ENCODE measurements at places on chromosomes 2 and 18.
A peak's percentile ranks its signal among the peaks of the same experiment; 100 is the strongest.

- no peak for DNase-seq
Measured at GRCh38 chr2:237867465-237867864, 8.0 kb downstream of the RAMP1 start.

- DNase-seq = no peak
Measured at GRCh38 chr18:58862356-58862755, 2.3 kb upstream of the ZNF532 start.

- no peak for DNase-seq
Measured at GRCh38 chr2:98153481-98153880, 66.5 kb downstream of the VWA3B start.

DNA sequence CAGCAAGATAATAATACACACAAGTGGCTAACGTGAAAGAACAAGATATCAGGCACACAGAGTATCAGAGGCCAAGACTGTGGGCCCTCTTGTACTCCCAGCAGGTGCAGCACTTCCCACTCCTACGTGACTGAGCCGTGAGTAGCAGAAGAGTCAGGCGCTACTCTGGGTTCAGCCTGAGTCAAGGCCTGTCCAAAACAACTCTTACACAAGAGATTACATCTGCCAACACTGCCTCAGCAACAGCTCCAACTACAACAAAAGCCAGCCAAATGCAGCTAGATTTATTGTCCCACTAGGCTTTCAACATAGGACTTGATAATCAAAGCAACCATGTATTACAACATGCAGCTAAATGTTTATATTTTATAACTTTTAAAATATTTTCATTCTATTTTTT is 56.2 kb downstream of the ITSN2 start:
- no peak for DNase-seq

GRCh38 chr2:30448866-30449265 is 1.8 kb downstream of the LCLAT1 start:
- DNase-seq = no peak

GRCh38 chr2:166494140-166494624 is at the start of gene SCN7A:
Gene SCN7A (minus strand): TSS chr2:166494249. CDS start chr2:166477696, 16,553 bp downstream.
- DNase-seq = no peak

- no peak for DNase-seq
Measured at GRCh38 chr18:54807303-54807702, 21.0 kb upstream of the RAB27B start.

DNA sequence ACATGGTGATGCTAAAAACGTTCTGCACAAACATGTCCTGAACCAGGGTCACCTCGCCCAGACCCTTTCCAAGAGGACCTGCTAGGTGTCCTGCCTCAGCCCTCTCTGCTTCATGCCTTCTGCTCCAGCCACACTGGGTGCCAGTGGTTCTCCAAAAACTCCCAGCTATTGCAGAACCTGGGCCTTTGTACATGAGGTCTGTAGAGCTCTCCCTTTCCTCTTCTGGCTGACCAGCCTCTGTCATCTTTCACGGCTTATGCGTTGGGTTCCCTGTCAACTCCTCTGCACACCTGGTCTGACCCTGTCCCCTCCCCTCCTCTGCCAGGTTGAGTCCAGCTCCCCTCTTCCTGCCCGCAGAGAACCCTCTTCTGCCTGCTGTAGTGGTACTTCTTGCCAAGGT is 35.5 kb upstream of the IGFBP5 start:
- no peak for DNase-seq

DNA sequence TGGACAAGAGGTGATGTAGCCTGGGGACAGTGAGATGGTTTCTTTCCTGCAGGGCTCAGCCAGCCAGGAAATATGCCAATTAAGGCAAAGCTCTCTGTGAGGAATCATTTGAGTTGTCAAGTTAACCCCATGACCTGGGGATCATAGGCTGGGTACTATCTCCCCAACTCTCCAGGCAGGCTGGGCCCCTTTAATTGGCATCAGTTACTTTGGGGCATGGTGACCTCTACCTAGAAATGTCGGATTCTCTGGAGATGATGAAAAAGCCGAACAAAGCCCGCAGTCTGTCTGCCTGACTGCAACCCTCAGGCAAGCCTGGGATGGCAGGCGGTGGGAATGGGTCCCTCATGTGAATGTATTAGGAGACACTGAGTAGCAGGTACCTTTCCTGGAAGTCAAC is 193.5 kb upstream of the SMAD2 start:
- no peak for DNase-seq

- no peak for DNase-seq
Measured at GRCh38 chr2:196711625-196712024, 72.1 kb downstream of the CCDC150 start.

GRCh38 chr2:127408004-127408806 is 10.0 kb upstream of the PROC start:
- peak; percentile 87 for DNase-seq

DNA sequence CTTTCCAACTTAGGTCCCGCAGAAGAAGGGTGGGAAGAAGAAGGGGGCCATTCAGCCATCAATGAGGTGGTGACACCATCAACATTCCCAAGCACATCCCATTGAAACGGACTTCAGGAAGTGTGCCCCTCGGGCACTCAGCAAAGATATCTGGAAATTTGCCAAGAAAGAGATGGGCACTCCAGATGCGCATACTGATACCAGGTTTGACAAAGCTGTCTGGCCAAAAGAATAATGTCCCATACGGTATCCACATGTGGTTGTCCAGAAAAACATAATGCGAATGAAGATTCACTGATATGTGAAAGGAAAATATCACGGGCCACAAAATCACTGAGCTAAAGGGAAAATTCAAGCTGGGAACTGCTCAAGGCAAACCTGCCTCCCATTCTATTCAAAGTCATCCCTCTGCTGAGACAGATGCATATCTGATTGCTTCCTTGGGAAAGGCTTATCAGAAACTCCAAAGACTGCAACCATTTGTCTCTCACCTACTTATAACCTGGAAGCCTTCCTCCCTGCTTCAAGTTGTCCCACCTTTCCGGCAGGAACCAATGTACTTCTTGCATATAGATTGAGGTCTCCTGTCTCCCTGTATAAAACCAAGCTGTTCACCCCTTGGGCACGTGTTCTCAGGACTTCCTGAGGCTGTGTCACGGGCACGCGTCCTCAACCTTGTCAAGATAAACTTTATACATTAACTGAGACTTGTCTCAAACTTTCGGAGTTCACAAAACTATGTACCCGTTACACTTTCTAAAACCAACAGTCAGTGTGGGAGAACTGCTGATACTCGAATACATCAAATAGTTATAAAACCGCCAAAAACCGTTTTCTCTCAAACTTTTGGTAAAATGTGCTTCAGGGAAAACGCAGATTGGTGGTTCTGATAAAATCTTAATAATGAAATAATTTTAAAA is 1.3 kb upstream of the PDK1 start:
- no peak for DNase-seq

- DNase-seq = no peak
Measured at GRCh38 chr2:71952572-71953188, 195.0 kb downstream of the CYP26B1 start.

DNA sequence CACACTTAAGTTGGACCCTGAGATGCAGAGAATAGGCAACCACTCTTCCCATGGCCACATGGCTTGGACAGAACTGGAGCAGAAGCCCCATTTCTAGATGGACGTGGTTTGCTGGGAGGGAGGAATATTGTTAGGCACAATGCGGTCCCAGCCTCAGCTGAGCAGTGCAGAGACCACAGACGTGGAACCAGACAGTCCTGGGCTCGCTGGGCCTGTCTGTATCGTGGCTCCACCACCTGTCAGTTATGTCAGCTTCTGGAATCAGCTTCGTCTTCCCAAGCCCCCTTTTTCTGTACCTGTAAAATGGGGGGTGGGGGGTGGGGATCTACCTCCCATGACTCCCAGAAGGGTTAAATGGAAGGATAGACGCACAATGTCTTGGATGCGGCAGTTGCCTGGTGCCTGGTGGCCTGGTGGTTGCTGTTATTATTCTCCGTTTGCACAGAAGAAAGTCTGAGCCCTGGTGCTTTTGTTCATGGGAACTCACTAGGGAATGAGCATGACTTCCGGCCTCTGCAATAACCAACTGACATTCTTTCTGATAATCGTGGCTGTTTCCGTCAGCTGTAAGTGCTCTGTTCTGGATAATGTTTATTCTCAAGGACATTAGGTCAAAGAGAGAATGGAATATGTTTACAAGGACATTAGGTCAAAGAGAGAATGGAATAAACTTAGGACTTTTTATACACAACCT is 31.4 kb downstream of the COLEC11 start:
- no peak for DNase-seq

- no peak for DNase-seq
Measured at GRCh38 chr2:63721082-63721424, 120.6 kb upstream of the UGP2 start.

GRCh38 chr2:10231551-10232085 is 71.1 kb upstream of the HPCAL1 start:
- DNase-seq = no peak

GRCh38 chr2:218694405-218695145 is 16.1 kb upstream of the TTLL4 start:
- DNase-seq = no peak

- DNase-seq = no peak
Measured at GRCh38 chr2:108621687-108622681, 87.7 kb downstream of the LIMS1 start.

DNA sequence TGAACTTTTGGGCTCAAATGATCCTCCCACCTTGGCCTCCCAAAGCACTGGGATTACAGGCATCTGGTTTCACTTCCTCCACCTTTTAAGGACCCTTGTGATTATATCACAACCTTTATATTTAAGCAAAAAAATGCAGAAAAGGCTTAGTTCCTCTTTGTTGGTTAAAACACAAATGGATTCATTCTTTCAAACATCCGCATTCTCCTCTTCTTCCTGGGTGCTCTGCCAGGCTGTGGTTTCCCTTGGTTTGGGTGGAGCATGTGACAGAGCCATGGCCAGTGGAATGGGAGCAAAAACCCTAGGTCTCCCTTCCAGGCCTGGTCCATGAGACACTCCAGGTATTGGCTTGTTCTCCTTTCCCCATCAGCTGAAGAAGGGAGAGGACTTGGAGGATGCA is 9.9 kb upstream of the SLC66A3 start:
- no peak for DNase-seq

- no peak for DNase-seq
Measured at GRCh38 chr2:98759338-98759737, 28.4 kb upstream of the MGAT4A start.

DNA sequence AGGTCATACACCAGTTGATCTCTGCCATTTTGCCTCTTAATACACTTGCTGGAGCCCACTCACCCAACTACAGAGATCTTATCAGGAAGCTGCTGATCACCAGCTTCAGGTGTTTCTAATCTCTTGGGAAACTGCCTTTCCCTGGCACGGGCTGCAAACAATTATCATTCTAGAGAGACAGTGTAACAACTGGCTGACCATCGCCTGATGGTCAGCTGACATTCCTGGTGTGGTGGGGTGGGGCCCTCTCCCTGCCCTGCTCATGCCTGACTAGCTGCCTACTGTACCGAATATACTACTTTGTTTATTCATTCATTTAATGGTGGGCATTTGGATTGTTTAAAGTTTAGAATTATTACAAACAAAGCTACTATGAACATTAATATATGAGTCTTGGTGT is 311.5 kb downstream of the CBLN2 start:
- no peak for DNase-seq
